ENCODE measurements at places on chromosomes 5 and 9.

- peak; percentile 30 for DNase-seq
Observed at GRCh38 chr5:92977846-92978540, 603.0 kb downstream of the NR2F1-AS1 start.

DNA sequence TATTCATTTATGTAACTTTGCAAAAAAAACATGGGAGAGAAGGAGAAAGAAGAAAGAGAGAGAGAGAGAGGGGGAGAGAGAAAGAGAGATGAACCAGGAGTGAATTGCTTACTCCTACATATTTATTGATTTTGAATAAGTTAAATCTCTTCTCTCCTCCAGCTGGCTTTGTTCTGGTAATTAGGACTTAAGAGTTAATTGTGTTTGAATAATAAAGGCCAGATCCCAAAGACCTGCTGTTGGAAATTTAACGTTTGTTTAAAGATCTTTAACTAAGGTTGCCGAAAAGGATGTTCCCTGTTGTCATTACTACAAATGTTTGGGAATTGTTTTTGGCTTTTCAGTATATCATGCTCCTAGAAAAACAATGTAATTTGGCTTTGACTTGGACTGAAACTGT is 473.0 kb downstream of the TUSC1 start:
- DNase-seq: no peak

DNA sequence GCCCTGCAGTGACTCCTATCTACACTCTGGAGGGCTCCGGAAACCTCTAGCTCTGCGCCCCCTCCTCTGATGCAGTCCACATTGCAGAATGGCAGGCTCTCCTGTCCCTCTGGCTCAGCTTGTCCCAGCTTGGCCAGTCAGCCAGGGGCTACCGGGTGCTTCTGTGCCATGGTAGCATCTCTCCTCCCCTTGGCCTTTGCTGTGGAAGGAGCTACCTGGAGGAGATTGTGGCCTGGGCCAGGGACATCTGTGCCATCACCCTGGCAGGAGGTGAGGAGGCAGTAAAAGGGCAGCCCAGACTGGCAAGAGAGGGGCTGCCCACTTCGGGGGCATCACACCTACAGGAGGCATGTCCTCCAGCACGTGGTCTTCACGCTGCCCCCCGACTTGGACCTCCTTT is 38.1 kb upstream of the FCN1 start:
- no peak for DNase-seq

GRCh38 chr5:118553662-118554061 is 434.7 kb downstream of the DTWD2 start:
- DNase-seq: no peak

DNA sequence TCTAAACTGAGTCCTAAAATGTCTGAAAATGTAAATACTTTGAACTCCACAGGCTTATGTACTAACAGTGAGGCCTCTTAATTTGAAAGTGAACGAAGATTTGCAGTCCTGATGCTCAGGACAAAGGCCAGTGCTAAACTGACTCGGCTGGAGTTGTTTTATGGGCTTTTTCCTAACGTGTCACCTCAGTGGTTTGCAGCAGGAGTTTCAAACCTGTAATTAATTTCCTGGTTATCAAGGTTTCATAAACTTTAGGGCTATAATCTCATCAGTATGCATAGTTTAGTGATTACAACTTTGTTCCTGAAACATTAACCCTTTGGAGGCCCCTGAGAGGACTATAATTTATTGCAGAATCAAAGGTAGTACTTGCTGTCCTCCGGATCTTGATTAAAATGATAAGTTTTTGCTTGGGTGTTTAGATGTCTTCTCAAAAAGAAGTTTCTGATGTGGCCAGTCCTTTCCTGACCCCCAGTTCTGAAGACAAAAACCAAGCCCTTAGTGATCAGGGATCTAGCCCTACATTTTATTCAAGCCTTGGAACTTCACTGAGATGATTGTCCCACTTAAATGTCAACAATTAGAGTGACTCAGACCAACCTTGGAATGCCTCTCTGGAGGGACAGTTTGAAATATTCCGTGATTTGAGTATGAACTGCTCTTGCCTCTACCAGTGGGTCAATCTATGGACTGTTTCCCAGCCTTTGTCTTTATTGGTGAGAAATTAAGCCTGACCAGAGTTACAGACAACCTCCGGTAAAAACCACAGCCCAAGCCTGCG is 11.1 kb upstream of the S100Z start:
- DNase-seq: peak; percentile 46

DNA sequence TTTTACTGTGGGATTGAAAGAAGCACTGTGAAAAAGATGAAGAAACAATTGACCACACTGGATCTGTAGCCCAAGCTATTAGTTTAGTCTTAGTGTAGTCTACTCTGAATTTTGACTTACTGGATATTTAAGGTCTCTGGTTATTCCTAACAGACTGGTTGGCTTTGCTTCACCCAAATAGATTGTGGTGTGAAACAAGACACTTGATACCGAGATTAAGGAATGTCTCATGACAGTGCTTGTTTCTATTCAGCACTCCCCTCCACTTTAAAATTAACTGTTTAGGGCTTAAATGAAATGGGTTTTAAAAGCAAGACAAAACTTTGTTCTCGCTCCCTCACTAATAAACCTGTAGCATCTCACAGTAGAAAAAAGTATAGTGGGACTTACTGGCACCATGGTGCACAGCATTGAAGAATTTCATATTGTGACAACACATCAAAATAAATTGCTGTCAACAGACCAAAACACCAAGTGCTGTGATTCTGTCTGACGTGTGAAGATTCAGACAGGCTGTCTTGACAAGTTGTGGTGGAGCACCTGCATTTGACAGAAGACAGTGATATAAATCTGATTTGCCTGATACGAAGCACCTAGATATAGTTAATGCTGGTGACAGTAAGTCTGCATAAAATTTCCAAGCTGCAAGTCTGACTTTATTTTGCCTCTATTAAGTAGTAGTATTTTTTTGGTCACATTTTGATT is 73.1 kb downstream of the PBX3 start:
- no peak for DNase-seq

GRCh38 chr9:14336244-14336643 is 22.3 kb upstream of the NFIB start:
- no peak for DNase-seq

GRCh38 chr5:37037840-37038239 is 161.3 kb downstream of the NIPBL start:
- no peak for DNase-seq

DNA sequence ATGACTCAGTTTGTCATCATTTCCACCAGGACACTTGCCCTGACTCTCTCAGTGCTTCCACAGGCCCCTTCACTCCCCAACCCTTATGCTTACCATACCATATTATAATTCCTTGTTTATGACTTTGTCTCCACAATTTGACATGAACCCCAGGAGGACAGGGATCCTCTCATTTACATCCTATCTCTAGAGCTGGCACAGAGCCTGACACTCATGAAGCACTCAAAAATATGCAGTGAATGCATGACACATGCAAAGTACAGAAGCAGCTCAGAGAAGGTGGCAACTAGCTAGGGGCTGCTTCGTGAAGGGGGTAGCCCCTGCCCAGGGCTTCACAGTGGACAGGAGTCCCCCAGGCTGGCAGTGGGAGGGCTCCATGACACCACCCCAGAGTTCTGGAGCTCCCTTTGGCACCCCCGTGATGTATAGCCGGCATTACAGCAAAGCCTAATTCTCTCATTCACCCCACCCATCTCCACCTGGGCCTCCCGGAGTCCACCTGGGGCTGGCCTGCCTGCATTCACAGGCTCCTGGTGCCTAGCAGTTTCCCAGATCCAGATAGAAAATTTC is 112.0 kb upstream of the SPOCK1 start:
- no peak for DNase-seq

All from G401 (cell line).